Mucosa of descending colon (tissue), 3 donors: ENCODE measurements at places on chromosomes 2 and 18.

GRCh38 chr2:27281442-27281841 lies 787 bp upstream of the TRIM54 start:
- no peak for DNase-seq

GRCh38 chr2:145777297-145777696 lies 1257.4 kb upstream of the ZEB2 start:
- DNase-seq = no peak

GRCh38 chr2:192585418-192585817 lies 390.7 kb upstream of the TMEFF2 start:
- DNase-seq = no peak

GRCh38 chr2:21372654-21373053 lies 248.9 kb downstream of the TDRD15 start:
- DNase-seq = peak; percentile 25

DNA sequence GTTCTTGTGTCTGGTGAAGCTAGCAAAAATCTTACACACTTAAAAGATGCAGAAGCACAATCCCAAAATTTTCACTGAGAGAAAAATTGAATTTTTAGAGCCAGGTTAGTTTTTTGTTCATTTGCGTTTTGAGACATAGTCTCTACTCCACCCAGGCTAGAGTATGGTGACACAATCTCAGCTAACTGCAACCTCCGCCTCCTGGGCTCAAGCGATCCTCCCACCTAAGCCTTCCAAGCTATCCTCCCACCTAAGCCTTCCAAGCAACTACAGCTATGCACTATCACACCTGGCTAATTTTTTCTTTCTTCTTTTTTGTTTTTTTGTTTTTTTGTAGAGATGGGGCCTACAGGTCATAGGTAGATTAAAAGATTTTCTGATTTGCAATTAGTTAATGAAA lies 113.1 kb upstream of the RAB6C start:
- DNase-seq = no peak

DNA sequence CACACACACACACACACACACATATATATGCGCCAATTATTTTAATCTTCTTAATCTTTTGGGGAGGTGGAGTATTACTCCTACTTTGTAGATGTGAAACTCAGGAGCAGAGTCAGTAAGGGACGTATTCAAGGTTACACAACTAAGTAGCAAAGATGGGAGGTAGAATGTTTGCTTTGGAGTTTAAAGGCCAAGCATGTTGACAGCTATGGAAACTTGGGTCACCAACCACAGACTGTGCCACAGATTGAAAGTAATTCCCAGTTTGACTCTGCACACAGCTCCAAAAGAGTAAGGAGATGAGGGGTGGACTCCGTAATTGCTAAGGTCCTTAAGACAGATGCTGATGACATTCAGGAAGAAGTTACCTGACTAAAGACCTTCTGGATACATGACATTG lies 124.8 kb upstream of the ITGB6 start:
- no peak for DNase-seq

DNA sequence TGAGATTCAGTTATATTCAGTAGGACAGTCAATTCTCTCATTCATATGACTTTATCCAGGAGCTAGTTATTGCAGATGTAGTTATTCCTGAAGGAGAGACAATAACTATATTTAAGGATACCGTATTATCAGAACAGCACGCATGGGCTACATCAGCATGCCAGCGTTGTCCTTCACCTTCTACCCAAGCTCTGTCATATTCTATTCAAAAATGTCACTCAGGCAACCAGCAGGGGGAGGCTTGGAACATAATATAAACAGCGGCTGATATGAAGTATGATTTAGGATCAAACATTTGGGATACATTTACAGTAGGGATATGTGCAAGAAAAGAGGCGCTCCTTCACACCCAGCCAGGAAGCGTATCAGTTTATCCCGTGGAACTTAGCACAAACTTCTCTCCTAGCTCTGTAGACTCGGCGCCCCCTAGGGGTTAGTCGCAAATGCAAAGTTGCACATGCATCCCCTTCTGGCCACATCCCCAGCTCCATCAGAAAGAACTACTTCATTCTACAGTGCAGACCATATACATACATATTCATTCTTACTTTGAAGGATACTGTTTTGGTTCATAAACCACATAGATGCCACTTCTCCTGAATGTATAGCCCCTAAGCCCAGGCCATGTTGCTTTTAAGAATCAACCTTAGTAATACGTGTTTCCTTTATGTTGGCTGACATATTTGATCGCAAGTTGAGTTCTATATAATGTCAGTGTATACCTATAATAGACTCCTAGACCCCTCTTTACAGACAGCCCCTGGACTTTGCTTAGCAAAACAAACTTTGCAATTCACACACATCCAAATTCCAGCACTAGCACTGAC lies 759.4 kb downstream of the ADCYAP1 start:
- peak; percentile 43 for DNase-seq

- no peak for DNase-seq
Measured at GRCh38 chr2:1990724-1991123, 246.4 kb upstream of the PXDN start.

- DNase-seq = no peak
Measured at GRCh38 chr2:150339282-150339681, 148.2 kb downstream of the RND3 start.

- DNase-seq = peak; percentile 55
Measured at GRCh38 chr2:53353135-53354114, 414.2 kb upstream of the CHAC2 start.

- no peak for DNase-seq
Measured at GRCh38 chr2:68692511-68692910, 42.1 kb upstream of the ARHGAP25 start.

- DNase-seq = no peak
Measured at GRCh38 chr2:3282056-3282998, 95.3 kb downstream of the EIPR1 start.

DNA sequence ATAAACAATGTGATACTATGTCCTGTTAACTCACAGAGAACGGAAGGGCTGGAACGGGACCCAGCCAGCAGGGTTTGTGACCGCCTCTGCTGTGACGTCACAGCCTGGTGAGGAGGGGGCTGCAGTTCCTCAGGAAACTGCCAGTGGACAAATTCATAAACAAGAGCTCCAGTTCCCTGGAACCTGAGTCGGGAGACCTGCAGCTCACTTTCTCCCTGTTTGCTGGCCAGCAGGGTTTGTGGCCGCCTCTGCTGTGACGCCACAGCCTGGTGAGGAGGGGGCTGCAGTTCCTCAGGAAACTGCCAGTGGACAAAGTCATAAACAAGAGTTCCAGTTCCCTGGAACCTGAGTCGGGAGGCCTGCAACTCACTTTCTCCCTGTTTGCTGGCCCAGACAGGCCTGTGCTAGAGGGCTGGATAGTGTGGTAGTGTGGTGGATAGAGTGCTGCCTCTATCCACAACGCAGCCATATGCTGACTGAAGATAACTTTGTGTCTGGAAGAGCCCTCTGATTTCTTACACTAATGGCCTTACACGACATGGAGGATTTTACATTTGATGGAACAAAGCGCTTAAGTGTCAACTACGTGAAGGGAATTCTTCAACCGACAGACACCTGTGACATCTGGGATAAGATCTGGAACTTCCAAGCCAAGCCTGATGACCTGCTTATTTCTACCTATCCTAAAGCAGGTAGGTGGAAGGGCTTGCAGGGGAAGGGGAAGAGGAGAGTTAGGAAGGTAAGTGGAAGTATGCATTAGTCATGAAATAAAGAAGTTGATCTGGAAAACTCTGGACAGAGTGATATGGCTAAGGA lies at the start of gene SULT1C4:
Gene SULT1C4, plus strand, starts transcription at position 140 of the 816 bp plus-strand sequence. Its CDS starts 384 bp downstream, at position 524.
- no peak for DNase-seq

DNA sequence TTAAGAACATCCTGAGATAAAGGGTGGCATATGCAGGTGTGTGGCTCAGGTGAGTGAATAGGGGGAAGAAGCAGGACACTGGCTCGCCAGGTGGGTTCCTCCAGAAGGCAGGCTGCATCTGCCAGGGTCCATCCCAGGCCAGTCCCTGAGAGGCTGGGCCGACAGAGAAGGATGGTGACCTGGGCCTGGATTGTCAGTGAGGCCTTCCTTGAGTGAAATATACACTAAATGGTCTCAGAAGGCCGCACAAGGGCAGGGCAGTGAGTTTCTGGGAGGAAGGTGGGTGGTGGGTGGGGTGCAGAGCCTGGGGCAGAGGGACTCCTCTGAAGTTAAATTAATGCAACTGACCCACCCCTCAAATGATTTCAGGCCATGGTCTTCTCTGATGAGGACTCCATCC lies 182.1 kb downstream of the ANKRD30B start:
- no peak for DNase-seq

DNA sequence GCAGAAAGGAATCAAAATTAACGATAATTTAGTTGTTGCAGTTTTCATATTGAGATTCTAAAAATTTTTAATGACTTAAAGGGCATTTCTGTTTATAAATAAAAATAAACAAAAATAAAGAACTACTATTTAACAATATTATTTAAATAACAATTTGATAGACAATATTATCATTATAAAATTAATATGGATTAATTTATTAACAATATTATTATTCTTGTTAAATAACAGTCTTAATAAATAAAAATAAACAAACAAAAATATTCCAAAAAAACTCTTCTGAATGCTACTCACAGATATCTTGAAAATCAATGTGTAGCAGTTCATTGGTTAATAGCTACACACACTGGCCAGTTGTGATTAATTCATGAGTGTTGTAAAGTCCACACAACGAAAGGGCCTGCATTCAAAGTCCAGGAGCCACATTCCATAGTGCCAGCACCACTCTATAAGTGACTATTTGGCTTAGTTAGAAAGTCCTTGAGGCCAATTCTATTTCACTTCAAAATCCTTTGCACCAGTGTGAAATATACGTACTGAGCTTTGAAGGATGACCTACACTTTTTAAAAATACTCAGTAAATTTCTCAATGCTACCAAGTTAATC lies 117.1 kb downstream of the ZNF521 start:
- DNase-seq = no peak

- no peak for DNase-seq
Measured at GRCh38 chr2:233303252-233303651, 4.4 kb upstream of the SAG start.
